Iris pigment epithelial cell (primary cell): ENCODE measurements at places on chromosomes 3 and 15.
A peak's percentile ranks its signal among the peaks of the same experiment; 100 is the strongest.

GRCh38 chr15:48693484-48693883, 48.0 kb upstream of the FBN1 start:
- peak; percentile 74 for DNase-seq

DNA sequence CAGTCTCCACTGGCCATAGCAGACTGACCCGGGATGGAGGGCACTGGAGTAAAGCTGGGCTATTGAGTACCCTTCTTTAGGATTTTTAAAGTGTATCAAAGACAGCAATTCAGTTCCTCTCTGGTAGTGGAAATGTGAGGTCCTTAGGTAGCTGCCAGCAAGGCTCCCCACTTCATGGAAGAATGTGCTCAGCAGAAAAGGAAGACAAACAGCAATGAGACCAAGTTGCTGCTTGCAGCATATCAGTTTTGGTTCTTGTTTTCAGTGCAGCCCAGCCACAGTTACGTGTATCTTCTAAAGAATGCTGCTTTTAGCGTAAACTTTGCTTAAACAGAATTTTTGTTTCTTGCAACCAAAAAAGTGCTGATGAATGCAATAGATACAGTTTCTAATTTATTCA, 374.0 kb upstream of the CBLB start:
- DNase-seq: no peak

GRCh38 chr15:66772604-66773128, 70.6 kb downstream of the SMAD6 start:
- DNase-seq: no peak

GRCh38 chr3:85737846-85738245, 779.1 kb downstream of the CADM2 start:
- DNase-seq: peak; percentile 1

DNA sequence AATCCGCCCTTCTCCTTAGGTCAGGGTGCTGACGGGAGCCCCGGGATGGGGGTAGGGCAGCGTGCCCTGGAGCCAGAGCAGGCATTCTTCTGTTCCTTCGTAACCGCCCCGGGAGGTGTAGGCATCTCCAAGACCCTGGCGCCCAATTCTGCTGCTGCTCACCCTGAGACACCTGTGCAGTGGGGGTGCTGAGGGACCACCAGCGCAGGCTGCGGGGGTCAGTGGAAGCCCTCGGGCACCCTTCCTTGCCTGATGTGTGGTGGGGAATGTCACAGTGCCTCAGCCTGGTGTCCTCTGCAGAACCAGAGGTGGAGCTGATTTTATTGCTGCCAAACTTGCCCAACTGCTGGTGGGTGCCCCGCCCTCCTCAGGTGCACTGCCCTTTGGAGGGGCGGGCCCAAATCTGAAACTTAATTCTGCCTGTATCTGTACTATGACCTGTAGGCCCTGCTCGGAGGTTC, 7.3 kb downstream of the CSK start:
- DNase-seq: no peak

DNA sequence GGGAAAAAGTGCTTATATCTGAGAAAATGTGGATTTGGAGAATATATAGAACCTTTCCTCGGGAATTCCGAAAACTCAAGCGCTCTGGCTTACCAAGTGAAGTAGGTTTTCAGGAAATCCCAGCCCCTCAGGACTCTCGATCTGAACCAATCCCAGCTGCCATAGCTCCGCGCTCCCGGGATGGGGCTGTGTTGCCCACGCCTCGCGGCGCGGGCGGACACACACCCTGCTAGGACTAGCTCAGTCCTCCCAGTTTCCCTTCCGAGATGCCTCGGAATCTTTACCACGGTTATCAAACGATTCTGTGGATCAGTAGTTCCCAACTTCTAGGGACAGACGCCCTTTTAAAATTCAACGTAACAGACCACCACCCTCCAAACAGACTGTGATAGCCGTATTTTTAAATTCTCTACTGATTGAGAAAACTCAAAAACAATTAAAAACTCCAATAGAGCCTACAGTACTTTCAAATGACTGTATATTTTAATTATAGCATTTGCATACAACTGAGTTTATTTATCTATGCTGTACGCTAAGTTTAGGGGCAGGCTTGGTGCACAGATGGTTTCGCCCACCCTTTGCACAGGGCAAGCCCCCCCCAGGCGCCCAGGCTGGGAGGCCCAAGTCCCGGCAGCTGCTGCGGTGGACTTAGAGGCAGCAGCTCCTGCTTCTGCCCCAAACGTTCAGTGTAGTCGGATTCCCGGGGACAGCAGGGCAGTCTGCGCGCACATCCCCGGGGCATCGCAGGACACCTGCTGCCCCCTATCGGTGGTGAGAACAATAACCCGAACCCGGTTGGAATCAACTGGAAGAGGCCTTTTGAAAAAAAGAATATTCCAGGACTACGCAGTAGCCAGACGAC, 52.3 kb downstream of the CCDC54 start:
- DNase-seq: peak; percentile 92

DNA sequence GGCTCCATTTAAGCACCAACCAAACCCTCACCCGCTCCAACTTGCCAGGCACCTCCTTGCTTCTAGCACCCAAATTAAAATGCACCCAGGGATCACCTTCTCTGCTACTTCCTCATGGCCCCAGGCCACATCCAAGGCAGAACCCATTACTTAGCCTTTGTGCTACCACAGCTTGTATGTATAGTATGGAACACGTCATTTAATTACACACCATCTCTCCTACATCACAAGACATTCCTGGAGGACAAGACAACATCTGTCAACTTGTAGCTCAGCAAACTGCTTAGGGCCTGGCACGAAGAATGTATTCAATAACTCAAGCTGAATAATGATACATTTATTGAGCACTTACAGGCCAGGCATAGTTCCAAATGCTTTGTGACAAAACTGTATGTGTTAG, 23.3 kb downstream of the ZDHHC3 start:
- no peak for DNase-seq

DNA sequence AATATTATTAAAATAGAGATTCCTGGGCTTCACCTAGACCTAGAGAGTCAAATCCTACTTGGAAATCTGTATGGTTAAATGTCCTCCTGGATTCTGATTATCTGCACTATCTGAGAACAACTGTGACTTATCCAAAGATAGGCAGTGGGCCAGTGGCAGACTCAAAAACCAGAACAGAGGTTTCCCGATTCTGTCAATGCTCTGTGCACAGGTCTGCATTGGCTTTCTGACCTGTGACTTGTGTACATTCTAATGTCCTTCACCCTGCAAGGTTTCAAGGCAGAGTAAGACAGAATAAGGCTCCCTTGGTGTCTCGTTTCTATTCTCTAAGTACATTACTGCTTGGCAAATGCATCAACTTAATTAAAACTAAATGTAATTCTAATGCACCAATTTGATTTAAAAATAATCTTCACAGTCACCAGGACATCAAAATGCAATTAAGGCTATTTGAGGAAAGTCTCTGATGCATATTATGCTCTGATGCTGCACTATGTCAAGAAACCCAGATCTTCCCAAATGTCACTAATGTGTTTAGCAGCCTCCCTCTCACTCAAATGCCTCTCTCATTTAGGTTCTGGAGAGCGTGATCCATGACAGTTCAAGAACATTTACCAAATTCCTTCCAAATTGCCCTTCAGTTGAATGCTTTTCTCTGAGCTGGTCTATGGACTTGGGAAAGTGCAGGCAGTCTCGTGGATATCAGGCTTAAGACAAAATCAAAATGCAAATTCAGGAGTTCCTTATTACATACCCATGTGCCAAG, 140.1 kb downstream of the STAC start:
- no peak for DNase-seq

- DNase-seq: no peak
These were observed 128.2 kb upstream of the HES1 start for GRCh38 chr3:194007592-194008337.

DNA sequence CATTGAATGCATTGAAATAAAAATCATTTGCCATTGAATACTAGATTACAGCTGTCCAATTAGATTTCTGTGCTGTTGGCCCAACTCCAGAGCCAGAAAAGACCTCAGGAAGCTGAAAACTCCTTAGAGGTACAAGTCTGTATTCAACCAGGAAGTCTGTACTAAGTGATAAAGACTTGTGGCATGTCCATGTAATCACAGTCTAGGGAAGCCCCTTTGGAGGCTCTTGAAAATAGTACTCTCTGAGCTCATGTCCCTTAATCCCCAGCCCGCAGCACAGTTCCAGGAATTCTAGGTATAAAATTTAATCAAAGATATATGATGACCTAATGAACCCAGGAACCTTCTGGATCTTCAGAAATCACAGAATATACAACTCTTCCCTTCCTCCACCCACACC, 279.4 kb downstream of the RSL24D1 start:
- DNase-seq: no peak

DNA sequence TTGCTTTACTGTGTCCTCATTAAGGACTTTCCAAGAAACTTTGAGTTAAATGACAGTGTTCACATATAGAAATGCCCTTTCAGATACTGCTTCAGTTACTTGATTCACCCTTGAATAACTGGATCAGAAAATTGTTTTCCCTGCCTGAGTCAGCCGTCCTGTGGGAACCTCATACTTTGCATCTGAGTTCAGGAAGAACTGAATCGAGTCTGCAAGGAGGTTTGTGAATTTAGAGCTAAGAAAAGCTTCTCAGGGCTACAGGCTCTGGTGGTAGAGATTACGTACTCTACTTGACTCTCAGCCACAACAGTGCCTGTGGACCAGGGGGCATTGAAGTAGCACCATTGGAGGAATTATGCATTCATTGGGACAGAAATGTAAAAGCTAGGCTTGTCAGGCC, 252.4 kb upstream of the C2CD4B start:
- DNase-seq: peak; percentile 22

- no peak for DNase-seq
These were observed 14.3 kb downstream of the TGFBR2 start for GRCh38 chr3:30620402-30621360.

DNA sequence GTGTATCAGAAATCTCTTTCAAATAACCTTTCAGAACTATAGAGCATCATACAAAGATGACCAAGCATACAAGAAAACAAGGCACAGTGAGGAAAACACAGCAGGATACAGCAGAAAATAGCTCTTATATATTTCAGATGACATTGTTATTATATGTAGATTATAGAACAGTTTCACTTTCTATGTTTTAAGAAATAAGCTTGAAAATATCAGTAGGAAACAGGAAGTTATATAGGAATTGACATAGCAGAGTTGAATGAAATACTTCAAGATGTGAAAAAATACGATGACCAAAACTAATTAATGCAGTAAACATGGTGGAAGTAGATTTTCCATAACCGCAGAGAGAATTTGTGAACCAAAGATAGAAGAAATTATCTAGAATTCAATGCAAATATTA, 75.2 kb downstream of the LYSMD4 start:
- no peak for DNase-seq

GRCh38 chr15:58393241-58393662, 38.5 kb upstream of the LIPC start:
- no peak for DNase-seq

- peak; percentile 39 for DNase-seq
These were observed 43.5 kb upstream of the MBNL1 start for GRCh38 chr3:152225201-152225600.
